ENCODE measurements at places on chromosomes 1 and 21.

DNA sequence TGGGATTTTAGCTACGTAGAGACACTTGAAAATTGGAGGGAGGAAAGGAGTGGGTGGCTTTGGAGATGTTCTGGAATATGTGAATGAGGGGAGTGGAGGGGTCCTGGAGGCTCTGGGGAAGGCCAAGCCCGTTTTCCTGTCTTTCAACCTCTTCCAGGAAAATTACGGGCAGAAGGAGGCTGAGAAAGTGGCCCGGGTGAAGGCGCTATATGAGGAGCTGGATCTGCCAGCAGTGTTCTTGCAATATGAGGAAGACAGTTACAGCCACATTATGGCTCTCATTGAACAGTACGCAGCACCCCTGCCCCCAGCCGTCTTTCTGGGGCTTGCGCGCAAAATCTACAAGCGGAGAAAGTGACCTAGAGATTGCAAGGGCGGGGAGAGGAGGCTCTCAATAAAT lies 442 bp upstream of the RUSC1 start:
- DNase-seq: no peak

GRCh38 chr21:14985306-14985705 lies 79.5 kb downstream of the NRIP1 start:
- DNase-seq: no peak

- DNase-seq: no peak
These were observed 13.4 kb downstream of the MIXL1 start for GRCh38 chr1:226236826-226237225.

DNA sequence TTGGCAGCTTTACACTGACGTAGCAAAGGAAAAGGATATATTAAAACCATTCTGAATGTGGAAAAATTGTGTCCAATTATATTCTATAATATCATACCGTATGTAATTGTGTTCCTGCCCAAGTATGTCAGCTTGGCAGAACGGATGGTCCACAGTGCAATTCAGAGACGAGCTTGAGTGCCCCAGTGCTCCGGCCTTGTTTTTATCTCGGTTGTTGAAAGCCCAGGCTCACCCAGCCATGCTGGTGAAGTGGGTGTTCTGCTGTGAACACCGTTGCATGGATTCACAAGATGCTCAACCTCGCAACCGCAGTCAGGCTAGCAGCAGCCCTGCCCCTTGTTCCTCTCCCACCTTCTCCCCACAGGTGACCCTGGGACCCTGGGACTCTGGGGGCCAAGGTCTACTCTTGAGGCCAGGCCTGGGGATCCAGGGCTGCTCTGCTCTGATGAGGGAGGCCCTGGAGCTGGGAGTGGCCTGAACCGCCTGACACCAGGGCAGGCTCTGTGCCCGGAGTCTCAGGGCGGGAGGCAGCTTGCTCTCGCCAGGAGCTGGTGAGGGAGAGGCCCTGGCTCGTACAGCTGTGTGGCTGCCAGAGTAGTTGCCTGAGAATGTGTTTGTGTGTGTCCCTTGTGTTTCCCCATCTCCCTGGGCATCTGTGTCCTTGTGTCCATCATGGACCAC lies 11.2 kb downstream of the PTPRF start:
- DNase-seq: no peak

GRCh38 chr1:184826001-184826400 lies 71.3 kb upstream of the EDEM3 start:
- no peak for DNase-seq

Measured in BJ (cell line).